ENCODE measurements at places on chromosomes 1 and 21.
A peak's percentile ranks its signal among the peaks of the same experiment; 100 is the strongest.

- peak; percentile 77 for DNase-seq
These were observed 12.2 kb upstream of the PPIH start for GRCh38 chr1:42646056-42646455.

- DNase-seq, result no peak
These were observed 877.7 kb upstream of the PRMT6 start for GRCh38 chr1:106178791-106179190.

DNA sequence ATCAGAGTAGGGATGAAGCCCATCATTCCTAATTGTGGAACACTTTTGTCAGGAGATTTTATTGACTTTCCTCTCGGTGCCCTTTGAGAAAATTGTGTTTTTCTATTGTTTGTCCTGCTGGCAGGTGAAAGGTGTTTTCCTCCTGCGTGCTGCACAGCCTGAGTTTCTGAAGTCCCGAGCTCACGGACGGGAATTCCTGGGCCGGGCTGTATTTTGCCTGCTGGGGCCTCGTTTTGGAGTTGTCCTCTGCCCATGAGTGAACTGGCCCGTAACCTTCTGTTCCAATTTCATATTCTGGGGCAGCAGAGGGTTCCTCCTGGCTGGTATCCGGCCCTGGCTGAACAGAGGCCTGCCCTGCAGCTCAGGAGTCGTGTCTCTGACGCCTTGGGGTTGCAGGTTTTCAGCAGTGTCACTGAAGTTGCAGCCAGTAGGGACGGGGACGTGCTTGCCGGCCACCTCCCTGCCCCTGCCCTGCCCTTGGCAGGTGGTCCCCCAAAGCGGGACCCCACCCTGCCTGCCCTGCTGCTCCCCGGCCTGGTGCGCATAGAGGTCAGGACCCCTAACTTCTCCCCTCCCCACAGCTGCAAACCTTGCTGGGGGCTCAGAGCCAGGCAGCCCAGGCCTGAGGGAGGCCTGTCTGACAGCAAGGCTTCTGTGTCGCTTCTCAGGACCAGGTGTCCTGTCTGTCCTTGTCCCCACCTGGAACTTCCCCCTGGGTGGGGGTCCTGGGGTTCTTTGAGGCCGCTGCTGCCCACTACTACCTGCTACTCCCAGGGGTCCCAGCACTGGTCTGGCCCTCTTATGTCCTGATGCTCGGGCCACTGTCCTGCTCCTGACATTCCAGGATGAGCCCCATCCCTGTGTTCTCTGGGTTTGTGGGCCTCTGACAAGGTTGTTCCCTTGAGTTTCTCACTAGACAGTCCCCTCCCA, 49.0 kb downstream of the SLX9 start:
- no peak for DNase-seq

DNA sequence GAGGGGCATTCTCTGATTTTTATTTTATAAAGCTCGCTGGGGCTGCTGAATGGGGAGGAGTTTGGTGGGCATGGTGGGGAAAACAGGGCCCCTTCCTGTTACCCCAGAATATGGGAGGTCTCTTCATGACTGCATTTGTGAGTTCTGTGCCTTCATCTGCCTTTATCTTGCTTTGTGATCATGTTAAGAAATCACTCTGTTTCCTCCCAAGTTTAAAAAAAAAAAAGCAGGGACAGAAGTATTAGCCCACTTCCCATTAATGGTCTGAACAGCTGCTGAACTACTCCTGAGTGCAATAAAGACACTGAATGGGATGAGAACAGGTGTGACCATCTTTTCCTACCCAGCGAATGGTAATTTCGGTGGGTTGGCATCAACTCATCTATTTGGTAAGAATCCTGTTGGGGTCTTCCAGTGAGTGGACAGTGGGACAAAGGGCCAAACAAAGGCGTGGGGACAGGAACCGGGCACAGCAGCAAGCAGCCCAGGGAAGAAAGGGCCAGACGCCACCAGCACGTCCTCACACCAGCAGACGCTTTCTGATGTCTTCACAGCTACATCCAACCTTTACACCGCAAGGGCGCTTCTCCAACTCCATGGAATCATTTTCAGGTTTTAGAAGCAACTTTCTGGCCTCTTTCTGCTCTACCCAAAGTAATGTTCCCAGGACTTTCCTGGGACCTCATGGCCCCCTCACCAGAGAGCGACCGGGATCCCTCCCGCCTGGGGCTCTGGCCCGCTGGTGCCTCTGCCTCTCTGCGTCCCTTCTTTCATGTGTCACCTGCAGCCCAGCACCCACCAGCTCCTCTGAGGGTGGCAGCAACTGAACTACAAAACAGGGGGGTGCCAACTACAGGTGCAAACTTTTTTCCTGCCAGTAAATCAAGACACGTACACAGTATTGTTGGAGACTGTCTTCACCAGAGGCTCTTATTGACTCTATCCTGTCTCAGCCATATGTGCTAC, 160.2 kb downstream of the ADSS2 start:
- peak; percentile 33 for DNase-seq

DNA sequence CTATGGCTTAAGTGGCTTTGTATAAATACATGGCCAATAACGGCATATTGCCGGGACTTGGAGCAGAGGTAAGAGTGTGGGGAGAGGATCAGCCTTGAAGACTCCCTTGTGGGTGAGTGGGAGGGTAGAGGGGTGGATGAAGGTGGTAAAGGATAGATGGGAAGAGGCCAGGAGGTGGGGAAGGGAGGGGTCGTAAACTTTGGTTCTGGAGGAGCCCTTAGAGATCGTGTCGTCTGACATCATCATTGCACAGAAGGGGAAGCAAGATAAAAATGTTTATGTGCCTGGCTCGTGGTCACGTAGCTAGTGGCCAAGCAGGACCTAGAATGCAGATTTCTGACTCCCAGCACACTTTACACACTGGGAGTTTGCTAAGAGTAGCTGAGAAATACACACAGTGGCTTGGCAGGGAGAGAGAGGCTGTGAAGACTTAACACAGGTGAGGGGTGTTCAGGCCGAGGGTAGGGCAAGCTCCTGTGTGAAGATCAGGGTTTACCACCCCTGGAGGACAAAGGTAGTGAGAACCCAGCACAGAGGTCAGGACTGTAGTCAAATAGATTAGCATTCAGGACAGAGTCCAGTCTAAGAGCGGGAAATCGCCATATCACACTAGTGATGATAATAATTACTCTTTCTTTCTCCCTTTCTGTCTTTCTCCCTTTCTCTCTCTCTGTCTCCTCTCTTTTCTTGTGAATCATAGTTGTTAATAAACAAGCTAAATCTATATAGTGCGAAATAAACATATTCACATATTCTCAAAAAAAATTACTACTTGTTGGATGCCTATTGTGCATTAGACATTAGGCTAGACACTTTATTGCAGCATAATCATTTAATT, 75.5 kb downstream of the LRRC8D start:
- DNase-seq, result no peak

DNA sequence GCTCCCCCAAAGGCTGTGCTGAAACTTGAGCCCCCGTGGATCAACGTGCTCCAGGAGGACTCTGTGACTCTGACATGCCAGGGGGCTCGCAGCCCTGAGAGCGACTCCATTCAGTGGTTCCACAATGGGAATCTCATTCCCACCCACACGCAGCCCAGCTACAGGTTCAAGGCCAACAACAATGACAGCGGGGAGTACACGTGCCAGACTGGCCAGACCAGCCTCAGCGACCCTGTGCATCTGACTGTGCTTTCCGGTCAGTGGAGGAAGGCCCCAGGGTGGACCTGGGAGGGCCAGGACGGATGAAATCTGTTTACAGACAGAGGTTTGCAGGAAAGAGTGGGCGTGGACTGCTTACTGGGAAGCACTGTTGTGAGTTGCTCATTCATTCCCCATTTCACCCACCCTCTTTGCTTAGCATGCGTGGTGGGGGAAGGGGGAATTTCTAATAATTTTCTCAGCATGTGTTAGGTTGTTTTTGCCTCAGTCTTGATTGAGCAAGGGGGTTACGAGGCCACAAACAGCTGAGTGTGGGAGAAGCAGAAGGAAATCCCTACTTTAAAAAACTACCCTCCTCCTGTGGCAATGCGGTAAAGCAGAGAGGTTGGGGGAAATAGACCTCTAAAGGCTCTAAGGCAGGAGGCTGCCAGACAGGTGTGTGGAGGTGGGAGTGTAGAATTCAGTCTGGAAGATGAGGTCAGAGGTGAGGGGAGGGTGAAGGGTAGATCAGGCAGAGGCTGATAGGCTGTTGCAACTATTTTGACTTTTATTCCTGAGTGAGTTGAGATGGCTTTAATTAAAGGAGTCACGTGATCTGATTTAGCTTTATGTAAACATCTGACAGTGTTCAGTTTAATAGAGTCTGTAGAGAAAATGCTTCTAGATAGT, 1.3 kb downstream of the FCGR2A start:
- peak; percentile 98 for DNase-seq

DNA sequence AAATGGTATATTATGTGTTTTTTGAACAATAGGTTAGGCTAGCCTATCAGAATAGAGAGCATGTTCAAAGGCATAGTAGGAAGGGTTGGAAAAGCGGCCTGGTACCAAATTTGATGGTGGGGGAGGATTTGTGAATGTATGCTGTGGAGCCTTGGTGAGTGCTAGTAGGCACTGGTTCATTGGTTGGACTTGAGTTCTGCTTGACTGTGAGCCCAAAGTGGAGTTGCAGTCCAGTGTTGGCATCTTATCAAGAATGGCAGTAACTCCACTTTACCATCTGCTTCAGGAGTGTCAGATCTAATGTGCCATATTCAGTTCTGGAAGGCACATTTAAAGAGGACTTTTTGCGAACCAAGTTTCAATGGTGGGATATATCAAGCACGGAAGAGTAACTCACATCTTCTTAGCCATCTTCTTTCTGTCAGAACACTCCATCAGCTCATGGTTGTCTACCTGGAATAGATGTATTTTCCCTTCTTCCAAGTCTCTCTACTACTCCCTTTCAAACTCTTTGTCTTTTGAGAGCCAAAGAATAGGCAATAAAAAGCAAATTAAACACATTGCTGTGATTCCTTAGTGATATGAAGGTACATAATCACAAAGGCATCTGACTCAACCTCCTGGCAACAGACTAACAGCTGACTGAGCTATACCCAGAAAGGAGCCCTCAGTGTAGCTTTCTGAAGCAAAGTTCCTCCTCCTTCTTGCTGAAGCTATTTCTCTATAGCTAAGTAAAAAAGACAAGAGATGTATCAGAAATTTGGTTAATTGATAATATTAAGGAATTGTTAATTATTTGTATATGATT, 21.7 kb downstream of the LRRC8B start:
- DNase-seq, result peak; percentile 59

DNA sequence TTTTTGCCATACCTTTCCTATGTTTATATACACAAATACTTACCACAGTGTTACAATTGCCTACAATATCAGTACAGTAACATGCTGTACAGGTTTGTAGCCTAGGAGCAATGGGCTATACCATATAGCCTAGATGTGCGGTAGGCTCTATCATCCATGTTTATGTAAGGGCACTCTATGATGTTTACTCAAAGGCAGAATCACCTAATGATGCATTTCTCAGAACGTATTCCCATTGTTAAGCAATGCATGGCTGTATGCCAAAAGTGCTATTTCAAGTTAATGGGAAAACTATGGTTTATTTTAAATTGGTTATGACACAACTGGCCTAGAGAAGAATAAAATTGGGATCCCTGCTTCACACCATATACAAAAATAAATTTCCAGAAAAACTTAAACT, 36.9 kb upstream of the DISP1 start:
- DNase-seq, result no peak

DNA sequence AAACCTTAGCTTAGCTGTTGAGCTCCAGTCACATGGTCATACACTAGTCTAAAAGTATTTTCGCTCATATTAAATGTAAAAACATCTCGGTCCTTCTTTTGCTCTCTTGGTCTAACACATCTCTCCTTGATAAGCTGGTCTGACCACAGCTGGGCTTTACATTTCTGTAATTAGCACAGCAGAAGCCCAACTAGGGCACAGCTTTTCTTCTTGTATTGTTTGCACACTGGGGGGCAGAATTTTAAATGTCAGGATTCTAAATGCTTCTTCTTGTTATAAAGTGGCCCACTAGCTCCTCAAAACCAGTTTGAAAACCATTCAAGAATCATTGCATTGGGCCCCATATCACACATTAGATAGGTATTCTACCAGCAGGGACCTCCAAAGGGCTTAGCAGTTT, 289.1 kb upstream of the PKN2 start:
- no peak for DNase-seq

Data from suppressor macrophage (primary cell).